Naive thymus-derived CD8-positive, alpha-beta T cell (primary cell): ENCODE measurements at places on chromosomes 7 and 10. TPM values are rescaled to one million over a fixed set of nuclear protein-coding genes. Genes with fewer than 3 reads are reported as not detected.
A peak's percentile ranks its signal among the peaks of the same experiment; 100 is the strongest.

DNA sequence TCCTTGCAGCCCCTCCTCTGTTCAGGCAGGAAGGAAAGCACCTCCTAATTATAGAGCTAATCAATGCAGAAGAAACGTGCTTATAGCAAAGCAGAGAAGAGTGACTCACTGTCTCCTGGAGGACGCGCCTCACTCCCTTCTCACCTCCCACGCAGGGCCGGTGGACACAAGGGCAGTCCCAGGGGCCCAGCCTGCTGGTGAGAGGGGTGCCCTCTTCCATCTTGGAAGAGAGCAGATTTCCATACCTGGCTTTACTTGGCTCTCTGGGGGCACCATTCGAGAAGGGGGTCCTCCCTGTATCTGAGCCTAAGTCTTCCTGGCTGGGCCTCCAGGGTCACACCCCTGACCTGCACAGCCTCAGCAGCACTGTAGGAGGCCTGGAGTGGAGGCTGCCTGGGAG, 55.8 kb downstream of the RASGEF1A start:
- H3K36me3 ChIP-seq: no peaks in the 10 kb centered on the region
- DNase-seq: no peak
- no peak overlapping the region for H3K27ac ChIP-seq
- H3K27me3 ChIP-seq: no peaks in the 10 kb centered on the region
- H3K4me1 ChIP-seq: no peaks in the 10 kb centered on the region

- H3K27ac ChIP-seq: peak overlapping the region; percentile 21
- peak overlapping the region; percentile 13 for H3K4me3 ChIP-seq
- H3K27me3 ChIP-seq: no peaks in the 10 kb centered on the region
- peak; percentile 8 for DNase-seq
Measured at GRCh38 chr7:108415821-108416536, 40.3 kb downstream of the NRCAM start.

- H3K4me1 ChIP-seq: no peaks in the 10 kb centered on the region
- H3K36me3 ChIP-seq: no peaks in the 10 kb centered on the region
- peaks cover 12% of the 10 kb centered on the region for H3K27me3 ChIP-seq
- no peak for DNase-seq
- H3K27ac ChIP-seq: no peak overlapping the region
Measured at GRCh38 chr7:118352867-118353453, 128.5 kb downstream of the ANKRD7 start.

DNA sequence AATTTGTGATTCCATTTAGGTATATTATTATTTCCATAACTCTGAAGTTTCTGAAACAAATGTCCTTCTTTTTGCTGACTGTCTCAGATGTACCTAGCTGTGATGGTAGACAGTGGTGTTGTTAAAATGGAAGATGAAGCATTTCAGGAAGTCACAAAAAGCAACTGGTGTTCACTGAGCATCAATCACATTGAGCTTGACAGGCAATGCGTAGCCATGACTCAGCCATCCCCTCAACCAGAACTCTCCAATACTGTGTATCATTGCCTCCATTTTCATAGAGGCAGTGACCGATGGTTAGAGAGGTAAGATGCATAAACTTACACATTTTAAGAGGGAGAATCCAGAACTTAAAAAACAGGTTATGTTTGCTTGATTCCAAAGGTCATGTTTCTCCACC, 434.0 kb downstream of the INHBA start:
- H3K36me3 ChIP-seq: no peaks in the 10 kb centered on the region
- H3K4me1 ChIP-seq: no peaks in the 10 kb centered on the region
- H3K27me3 ChIP-seq: no peaks in the 10 kb centered on the region
- no peak overlapping the region for H3K27ac ChIP-seq
- no peak for DNase-seq

- DNase-seq: no peak
- peaks cover 10% of the 10 kb centered on the region for H3K36me3 ChIP-seq
- H3K27me3 ChIP-seq: no peaks in the 10 kb centered on the region
Measured at GRCh38 chr10:1094112-1095057, 38.2 kb downstream of the WDR37 start.

DNA sequence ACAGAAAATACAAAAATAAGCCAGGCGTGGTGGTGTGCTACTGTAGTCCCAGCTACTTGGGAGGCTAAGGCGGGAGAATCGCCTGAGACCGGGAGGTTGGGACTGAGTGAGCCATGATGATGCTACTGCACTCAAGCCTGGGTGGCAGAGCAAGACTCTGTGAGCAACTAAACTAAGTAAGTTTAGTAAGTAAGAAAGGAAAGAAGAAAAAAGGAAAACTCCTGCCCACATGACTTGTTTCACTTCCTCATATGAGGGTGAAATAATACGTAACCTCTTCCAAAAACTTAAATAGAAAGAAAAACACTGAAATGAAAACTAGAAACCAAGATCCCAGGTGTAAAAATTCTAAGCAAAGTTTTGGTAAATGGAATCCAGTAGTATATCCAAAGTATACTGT, 79.6 kb downstream of the LARP4B start:
- no peak overlapping the region for H3K4me3 ChIP-seq
- no peak for DNase-seq
- H3K27ac ChIP-seq: no peak overlapping the region
- H3K36me3 ChIP-seq: peaks cover 41% of the 10 kb centered on the region

DNA sequence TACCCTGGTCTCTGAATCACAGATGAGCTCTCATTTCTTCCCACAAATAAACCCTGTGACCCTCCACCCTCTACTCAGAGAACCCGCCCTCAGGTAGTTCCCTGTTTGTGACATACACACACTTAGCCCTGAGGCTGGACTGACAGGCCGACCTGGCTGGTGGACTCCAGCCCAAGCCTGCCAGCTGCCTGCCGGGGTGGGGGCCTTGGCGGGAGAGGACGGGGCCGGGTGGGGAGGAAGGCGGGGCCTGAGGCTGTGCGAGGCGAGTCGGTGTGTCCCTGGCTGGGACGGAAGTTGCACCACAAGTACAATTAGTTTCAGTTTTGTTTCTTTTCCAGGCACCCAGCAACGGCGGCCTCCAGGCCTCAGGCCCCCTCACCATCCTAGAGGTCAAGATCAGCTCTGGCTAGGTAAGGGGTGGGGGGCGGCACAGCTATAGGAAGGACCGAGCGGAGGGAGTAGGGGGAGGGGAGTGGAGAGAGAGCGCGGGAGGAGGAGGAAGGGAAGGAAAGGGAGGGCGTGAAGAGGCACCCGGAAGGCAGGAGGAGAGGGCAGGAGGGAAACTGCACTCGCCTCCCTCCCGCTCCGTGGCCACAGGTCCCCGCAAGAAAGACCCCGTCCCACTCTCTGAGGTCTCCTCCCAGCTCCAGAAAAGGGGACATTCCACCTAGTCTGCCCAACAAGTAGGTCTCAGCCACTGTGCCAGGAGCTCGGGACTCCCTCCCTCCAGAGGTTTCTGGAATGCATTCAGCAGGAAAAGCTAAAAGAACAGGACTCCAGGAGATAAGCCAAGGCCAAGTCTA, at the start of gene TRIM56:
Gene TRIM56 (plus strand): TSS at position 320 of the 803 bp plus-strand sequence. CDS start 1,832 bp downstream, outside the sequence.
- H3K36me3 ChIP-seq: no peaks in the 10 kb centered on the region
- H3K4me3 ChIP-seq: peak within 1 kb of the TSS; percentile 97
- H3K4me1 ChIP-seq: peaks cover 38% of the 10 kb centered on the region
- DNase-seq: peak; percentile 58
- peak within 1 kb of the TSS; percentile 99 for H3K27ac ChIP-seq

- H3K4me3 ChIP-seq: no peak overlapping the region
- H3K27me3 ChIP-seq: peaks cover 22% of the 10 kb centered on the region
- no peaks in the 10 kb centered on the region for H3K36me3 ChIP-seq
- H3K4me1 ChIP-seq: no peaks in the 10 kb centered on the region
- no peak overlapping the region for H3K27ac ChIP-seq
Measured at GRCh38 chr7:113161050-113161449, 42.7 kb upstream of the SMIM30 start.

DNA sequence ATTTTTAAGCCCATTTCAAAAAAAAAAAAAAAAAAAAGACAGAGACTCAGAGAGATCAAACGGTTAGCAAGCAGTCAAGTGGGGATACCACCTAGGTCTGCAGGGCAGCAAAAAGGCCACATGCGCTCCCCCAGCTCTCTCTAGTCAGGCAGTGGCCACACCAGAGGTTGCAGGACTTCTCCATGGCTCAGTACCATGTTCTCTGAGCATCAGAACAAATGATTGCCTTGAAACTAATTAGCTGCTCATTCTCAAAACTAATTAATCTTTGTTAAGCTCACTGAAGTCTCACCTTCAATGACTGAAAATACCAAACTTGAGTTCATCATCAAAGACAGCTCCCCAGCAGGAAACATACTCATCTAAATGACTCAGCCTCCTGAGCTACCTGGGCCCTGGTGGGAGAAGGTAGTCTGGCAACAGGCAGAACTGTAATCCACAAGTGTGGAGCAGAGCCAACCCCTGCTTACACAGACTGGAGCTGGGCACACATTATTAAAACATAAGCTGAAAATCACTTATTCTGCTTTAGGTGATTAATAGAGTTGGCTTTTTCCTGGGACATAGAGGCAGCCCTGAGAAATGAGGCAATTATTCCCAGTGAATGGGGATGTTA, 319.6 kb downstream of the GRID1 start:
- peaks cover 5% of the 10 kb centered on the region for H3K27me3 ChIP-seq
- no peaks in the 10 kb centered on the region for H3K36me3 ChIP-seq
- H3K27ac ChIP-seq: no peak overlapping the region
- peaks cover 15% of the 10 kb centered on the region for H3K4me1 ChIP-seq

GRCh38 chr10:90905925-90906324, 15.0 kb downstream of the ANKRD1 start:
- peaks cover 36% of the 10 kb centered on the region for H3K36me3 ChIP-seq
- no peak for DNase-seq
- no peak overlapping the region for H3K27ac ChIP-seq
- H3K4me3 ChIP-seq: no peak overlapping the region
- H3K27me3 ChIP-seq: no peaks in the 10 kb centered on the region

Gene EIF5AL1
- total RNA-seq: 0.65 TPM

Gene RAB18
- 79.8 TPM for total RNA-seq

Gene CALN1
- not detected for total RNA-seq
